HL-60 (cell line): ENCODE measurements at places on chromosomes 16 and 17.

DNA sequence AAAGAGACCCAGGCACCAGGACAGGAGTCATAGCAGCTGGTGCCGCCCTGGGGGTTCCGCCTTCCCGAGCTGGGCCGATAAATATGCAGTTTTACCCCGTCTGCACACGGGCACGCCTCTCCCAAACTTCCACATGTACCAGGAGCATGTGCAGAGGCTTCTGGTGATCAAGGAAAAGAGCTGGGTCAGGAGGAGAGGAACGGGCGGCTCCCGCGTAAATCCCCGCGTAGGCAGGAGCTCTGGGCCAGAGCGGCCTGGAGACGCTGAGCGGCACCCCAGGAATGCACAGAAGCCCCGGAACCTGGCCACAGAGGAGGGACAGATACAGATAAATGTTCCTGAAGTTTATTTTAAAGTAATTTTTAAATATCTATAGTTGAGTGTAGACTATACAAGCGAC is 46.6 kb upstream of the METRNL start:
- no peak for DNase-seq

DNA sequence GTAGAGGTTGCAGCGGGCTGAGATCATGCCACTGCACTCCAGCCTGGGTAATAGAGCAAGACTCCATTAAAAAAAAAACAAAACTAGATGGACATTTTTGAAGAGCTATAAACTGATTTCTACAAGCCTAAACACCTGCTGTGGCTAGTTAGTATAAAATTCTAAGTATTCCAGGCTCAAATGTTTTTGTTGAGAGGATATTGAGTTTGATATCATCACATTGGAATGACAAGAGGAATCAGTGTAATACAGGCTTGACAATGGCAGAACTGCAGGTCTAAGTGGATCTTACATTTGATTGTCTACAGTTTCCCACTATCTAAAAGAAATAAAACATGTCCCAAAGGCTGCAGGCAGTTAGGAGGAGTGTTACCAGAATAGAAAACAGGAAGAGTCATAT is 23.9 kb upstream of the DLX3 start:
- no peak for DNase-seq

DNA sequence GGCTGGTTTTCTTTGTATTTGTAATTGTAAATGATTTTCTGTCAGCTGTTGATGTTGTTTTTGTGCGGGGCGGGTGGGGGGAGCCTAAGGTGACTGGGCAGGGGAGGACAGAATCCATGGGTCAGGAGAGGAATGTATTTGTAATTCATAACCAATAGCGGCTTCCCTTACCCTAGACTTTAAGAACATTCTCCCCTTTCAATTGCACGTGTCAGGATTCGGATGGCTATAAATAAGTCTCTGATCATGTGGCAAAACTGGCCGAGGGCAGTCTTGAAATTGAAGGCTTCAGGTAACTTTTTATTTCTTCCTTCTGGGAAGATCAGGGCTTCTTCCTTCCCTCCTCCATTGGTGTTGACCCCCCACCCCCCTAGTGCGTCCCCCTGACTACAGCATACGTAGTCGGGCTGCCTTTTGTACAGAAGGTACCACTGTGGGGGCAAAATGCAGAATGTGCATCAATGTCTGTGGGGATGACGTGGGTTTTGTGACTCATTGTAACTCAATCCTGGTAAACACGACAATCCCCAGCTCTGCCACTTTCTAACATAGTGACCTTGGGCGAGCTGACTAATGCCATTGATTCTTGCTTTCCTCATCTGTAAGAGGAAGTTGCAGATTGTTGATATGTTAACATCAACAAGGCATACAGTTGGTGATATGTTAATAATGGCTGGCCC is 16.2 kb downstream of the MARCHF10 start:
- no peak for DNase-seq

- no peak for DNase-seq
These were observed 731.8 kb downstream of the CDH11 start for GRCh38 chr16:64390102-64390501.

DNA sequence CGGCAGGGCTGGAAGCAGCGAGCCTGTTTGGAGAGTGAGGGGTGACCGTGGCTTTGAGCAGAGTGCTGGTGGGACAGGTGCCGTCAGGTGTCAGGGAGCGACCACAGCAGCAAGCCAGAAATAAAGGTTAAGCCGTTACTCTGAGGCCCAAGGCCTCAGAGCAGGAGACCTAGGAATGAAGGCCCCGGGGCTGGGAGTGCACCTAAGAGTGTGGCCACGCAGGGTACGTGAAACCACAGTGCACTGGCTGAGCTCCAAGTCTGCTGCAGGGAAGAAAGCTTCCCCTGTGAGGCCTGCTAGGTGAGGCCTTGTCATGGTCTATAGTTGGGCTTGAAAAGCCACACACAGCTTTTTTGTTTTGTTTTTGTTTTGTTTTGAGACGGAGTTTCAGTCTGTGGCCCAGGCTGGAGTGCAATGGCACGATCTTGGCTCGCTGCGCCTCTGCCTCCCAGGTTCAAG is 8.7 kb downstream of the CLUAP1 start:
- no peak for DNase-seq

DNA sequence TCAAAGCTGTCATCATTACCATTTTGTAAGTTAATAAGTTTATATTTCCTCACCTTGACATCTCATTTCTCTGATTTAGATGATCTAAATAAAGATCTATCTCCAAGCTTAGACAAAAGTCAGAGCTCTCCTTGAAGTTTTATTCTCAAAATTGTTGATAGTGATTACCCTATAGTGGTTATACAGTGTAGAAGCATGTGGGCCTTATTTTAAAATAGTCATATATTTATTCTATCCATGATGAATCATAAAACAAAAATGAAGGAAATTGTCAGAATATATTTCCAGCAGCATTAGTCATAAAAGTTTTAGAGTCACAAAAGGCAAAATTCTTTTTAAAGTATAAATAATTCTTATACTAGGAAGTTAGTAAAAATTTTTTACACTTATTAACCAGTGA is 49.0 kb downstream of the RHOT1 start:
- no peak for DNase-seq

- DNase-seq = no peak
These were observed 26.7 kb downstream of the HIC1 start for GRCh38 chr17:2081564-2081963.
